ENCODE measurements at places on chromosomes 11 and 22. TPM values are rescaled to one million over a fixed set of nuclear protein-coding genes. Genes with fewer than 3 reads are reported as not detected.

GRCh38 chr11:46047520-46047919 is 73.7 kb downstream of the PHF21A start:
- H3K27me3 ChIP-seq, result no peaks in the 10 kb centered on the region
- H3K27ac ChIP-seq, result no peak overlapping the region
- no peak for DNase-seq
- H3K4me1 ChIP-seq, result peaks cover 28% of the 10 kb centered on the region
- no peak overlapping the region for H3K4me3 ChIP-seq

The POTEH gene
- not detected for total RNA-seq

DNA sequence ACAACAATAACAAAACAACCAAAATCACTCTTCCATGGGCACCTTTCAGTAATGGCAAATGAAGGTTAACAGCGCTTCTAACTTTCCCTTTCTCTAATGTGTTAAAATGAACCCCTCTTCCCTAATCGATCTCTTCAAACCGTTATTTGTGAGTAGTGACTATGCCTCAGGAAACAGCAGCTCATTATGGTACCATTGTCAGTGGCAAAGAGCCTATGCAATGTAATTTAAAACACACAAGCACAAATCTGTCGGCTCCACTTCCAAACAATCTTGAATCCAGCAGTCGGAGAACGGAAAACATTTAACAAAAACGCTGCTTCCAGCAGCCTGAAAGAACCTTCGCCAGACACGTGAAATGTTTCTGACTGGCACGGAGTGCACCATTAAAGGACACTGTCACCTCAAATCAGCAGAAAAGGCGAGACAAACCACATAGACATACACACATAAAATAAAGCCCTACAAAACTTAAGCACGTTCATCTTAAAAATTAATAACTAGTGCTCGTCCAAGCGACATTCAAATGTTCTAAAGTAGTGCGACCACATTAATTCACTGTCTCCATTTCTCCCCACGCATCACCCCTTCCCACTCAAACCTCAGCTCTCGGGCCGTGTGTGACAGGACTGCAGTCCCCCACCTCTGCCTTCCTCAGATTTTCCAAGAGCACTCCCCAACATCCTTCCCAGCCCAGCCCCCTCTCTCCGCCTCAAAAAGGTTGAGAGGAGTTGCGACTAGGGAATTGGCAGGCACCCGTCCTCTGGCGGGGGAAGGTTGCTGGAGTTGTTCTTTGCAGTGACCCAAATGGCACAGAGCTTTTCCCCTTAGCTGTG is 748 bp downstream of the RAB30 start:
- H3K4me3 ChIP-seq, result peak overlapping the region; percentile 90
- peak overlapping the region; percentile 76 for H3K27ac ChIP-seq
- peaks cover 6% of the 10 kb centered on the region for H3K36me3 ChIP-seq
- peaks cover 2% of the 10 kb centered on the region for H3K4me1 ChIP-seq

GRCh38 chr22:20128902-20129746 is 2.5 kb upstream of the ZDHHC8 start:
- DNase-seq, result peak; percentile 76
- no peak overlapping the region for H3K4me3 ChIP-seq
- no peaks in the 10 kb centered on the region for H3K27me3 ChIP-seq
- no peak overlapping the region for H3K27ac ChIP-seq
- H3K4me1 ChIP-seq, result no peaks in the 10 kb centered on the region

DNA sequence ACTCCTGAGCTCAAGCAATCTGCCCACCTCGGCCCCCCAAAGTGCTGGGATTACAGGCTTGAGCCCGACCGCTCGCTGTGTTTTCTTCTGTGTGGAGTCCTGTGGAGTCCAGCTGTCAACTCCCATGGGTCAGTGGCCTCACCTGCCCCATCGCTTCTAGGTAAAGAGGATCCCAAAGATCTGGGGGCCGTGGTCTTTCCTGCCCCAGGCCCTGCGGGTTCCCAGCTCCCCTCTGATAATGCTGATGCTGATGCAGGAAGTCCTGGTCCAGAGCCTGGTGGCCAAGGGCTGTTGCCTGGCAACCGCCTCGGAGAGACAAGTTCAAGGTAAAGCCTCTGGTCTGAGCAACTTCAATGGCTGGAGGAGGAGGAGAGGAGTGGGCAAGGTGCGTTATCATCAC is 9.6 kb downstream of the SSTR3 start:
- H3K4me1 ChIP-seq, result peaks cover 13% of the 10 kb centered on the region
- H3K27me3 ChIP-seq, result no peaks in the 10 kb centered on the region
- no peak for DNase-seq
- no peak overlapping the region for H3K27ac ChIP-seq

- H3K27ac ChIP-seq, result no peak overlapping the region
- no peak for DNase-seq
- H3K4me1 ChIP-seq, result peaks cover 2% of the 10 kb centered on the region
- no peaks in the 10 kb centered on the region for H3K36me3 ChIP-seq
- H3K27me3 ChIP-seq, result peaks cover 39% of the 10 kb centered on the region
Measured at GRCh38 chr11:128524172-128524571, 63.2 kb downstream of the ETS1 start.

DNA sequence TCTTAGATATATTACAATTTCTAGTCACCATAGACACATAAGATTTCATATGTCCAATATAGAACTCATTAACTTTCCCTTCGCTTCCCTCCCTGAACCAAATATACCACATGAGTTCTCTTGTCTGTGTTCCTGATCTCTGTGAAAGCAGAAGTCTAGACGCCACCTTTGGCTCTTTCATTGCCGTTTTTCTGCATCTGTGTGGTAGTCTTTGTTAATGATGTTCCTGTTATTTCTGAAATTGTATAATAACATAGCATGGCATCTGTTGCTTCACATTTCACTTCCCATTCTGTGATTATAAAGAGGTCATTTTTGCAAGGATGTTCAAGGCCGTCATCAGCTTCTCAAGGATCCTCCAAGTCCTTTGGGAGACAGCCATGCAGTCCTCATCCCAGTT is 58.5 kb downstream of the NCAM1 start:
- no peak overlapping the region for H3K27ac ChIP-seq
- DNase-seq, result no peak
- no peaks in the 10 kb centered on the region for H3K27me3 ChIP-seq
- no peak overlapping the region for H3K4me3 ChIP-seq
- H3K36me3 ChIP-seq, result no peaks in the 10 kb centered on the region

- no peaks in the 10 kb centered on the region for H3K36me3 ChIP-seq
- H3K27ac ChIP-seq, result no peak overlapping the region
- DNase-seq, result no peak
- no peaks in the 10 kb centered on the region for H3K4me1 ChIP-seq
- H3K27me3 ChIP-seq, result no peaks in the 10 kb centered on the region
Measured at GRCh38 chr11:29125606-29126005, 891.2 kb downstream of the KCNA4 start.

- no peaks in the 10 kb centered on the region for H3K27me3 ChIP-seq
- H3K4me3 ChIP-seq, result no peak overlapping the region
- H3K4me1 ChIP-seq, result no peaks in the 10 kb centered on the region
- no peak overlapping the region for H3K27ac ChIP-seq
- H3K36me3 ChIP-seq, result no peaks in the 10 kb centered on the region
- no peak for DNase-seq
Measured at GRCh38 chr11:95688015-95688414, 101.6 kb downstream of the FAM76B start.

GRCh38 chr11:821512-822371 is 3.0 kb downstream of the PNPLA2 start:
- no peaks in the 10 kb centered on the region for H3K36me3 ChIP-seq
- H3K27ac ChIP-seq, result no peak overlapping the region
- peaks cover 9% of the 10 kb centered on the region for H3K4me1 ChIP-seq
- H3K27me3 ChIP-seq, result no peaks in the 10 kb centered on the region

The TPBGL gene
- 0.25 TPM for total RNA-seq

DNA sequence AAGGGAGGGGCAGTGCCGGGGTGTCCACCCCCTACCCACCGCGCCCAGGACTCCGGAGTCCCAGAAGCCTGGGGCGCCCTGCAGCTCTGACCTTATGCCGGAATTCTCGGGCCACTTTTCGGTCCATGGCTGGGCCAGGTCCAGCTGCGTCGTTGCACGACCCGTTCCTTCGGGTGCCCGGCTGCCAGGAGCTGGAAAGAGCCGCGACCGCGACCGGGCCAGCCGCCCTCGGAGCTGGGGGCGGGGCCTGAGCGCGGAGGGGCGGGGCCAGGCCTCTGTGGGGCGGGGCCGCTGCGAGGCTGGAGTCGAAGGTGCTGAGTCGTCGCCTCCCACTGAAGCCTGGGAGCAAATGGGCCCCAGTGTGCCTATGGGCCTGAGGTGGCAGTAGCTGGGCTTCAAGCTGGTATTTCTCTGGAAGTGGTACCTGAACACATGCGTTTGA is at the start of gene USH1C:
Gene USH1C (minus strand): TSS at position 236 of the 442 bp plus-strand sequence. CDS start 109 bp downstream, at position 127.
- H3K27me3 ChIP-seq, result peaks cover 17% of the 10 kb centered on the region
- peak within 1 kb of the TSS; percentile 63 for H3K4me3 ChIP-seq

DNA sequence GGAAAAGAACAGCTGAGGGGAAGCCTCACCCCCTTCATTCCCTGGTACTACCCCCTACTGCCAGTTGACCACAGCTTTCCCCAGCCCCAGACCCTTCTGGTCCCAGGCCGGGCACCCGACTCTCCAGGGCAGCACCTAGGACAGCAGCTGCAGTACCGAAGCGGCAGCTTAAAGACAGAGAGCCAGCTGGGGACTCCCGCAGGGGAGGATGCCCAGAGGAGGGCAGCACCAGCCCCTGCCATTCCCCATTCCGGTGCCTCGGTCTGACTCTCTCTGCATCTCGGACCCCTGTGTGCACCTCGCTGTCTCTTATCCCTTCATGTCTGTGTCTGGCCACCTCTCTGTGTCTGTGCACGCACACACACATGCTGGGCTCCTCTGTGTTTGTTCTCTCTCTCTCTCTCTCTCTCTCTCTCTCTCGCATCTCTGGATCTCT is 9.4 kb downstream of the IGSF9B start:
- H3K4me1 ChIP-seq, result peaks cover 63% of the 10 kb centered on the region
- DNase-seq, result peak; percentile 87
- H3K36me3 ChIP-seq, result peaks cover 8% of the 10 kb centered on the region
- no peak overlapping the region for H3K27ac ChIP-seq
- H3K4me3 ChIP-seq, result no peak overlapping the region

The RASD2 gene
- 5.1 TPM for total RNA-seq

The APOL4 gene
- not detected for total RNA-seq

GRCh38 chr22:42862045-42862734 is 5.1 kb upstream of the ARFGAP3 start:
- no peak for DNase-seq
- H3K4me3 ChIP-seq, result no peak overlapping the region
- H3K27me3 ChIP-seq, result peaks cover 7% of the 10 kb centered on the region
- H3K36me3 ChIP-seq, result no peaks in the 10 kb centered on the region
